ENCODE measurements at places on chromosomes 2 and 18.

DNA sequence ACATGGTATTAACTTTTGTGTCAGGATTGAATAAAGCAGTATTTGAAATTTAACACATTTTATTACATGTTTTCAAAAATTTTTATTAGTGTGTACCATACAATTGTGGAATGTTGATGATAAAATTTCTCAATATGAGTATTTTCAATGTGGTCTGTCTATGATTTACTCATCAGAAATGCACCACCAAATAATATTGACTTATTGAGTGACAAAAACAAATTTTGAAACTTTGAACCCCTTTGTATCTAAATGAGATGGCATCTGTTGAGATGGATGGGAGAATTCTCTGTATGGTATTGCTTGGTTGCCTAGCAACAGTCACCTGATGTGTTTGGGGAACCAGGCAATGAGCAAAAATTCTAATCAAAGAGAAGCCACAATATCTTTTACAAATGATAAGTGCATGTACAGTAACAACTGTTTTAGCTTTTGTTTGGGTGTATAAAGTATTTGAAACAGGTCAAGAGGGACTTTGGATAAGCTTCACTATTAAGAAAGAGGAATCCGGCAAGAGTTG, 400.1 kb downstream of the CCDC85A start:
- DNase-seq = no peak

DNA sequence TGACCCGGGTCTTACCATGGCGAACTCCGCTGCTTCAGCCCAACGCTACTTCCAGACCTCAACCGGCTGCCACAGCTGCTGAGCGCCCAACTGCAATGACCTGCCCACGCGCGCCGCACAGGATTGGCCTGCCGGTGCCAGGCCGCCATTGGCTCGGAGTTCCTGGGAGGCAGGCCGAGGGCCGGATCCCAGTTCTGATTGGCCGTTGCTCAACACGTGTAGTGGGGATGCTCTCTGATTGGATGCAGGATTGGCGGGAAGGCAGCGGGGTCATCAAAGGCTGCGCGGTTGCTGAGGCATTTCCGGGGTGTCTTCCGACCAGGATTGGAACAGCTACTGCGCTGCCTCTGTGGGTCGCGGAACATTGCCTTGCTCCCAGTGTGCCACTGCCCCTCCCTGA, at the start of gene TUBA3E:
Gene TUBA3E, minus strand, starts transcription at position 97 of the 400 bp plus-strand sequence. Its CDS starts 79 bp downstream, at position 18.
- no peak for DNase-seq

DNA sequence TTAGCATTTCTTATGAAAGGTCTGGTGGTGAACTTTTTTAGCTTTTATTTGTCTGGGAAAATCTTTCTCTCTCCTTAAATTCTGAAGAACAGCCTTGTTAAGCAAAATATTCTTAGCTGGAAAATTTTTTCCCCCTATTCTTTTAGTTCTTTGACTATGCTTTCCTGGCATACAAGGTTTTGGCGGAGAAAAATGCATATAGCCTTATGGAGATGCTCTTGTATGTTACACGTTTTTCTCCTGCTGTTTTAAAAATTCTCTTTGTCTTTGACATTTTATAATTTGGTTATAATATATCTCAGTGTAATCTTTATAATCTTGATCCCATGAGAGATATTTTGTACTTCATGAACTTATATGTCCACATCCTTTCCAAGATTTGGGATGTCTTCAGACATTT, 1190.4 kb upstream of the ZEB2 start:
- no peak for DNase-seq

DNA sequence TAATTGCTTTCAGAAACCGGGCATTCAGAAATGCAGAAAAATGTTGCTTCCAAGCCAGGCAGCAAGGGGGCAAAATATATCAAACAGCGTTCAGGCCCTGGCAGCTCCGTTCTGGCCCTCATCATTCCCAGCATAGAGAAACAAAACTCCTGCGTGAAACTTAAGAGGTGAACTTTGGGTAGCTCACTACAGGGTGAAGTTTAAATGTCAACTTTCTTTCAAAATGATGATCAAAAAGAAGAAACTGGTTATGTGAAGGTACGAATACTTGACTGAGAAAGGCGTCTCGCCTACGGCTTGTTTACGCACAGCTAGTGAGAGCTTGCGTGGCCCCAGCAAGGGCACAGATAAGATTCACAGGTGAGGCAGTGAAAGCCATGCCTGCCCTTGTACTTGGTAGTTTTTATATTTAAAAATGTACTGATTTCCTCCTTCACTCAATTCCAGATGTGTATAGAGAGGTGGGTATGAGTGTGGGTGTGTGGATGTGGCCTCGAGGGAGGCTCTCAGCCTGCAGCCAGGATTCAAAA, 127.5 kb downstream of the NFATC1 start:
- DNase-seq = no peak

DNA sequence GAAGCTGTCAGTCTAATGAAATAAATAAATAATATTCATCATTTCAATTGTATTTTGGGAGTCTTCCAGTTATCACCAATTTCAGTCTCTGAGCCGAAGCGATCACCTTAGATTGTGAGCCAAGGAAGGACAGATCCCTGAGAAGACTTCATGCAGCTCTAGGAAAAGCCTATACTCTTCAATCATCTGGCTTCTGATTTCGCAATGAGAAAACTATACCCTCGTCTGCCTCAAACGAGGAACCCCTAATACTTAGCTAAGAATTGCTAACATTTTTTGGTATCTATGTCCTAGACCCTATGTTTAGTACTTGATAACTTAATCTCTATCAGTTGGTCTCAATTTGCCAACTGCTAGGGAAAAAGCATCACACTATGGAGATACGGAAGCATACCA, 4.5 kb upstream of the TTC27 start:
- no peak for DNase-seq

- DNase-seq = no peak
Observed at GRCh38 chr2:887639-888038, 63.0 kb upstream of the SNTG2 start.

GRCh38 chr2:147553775-147554271, 291.0 kb upstream of the ACVR2A start:
- no peak for DNase-seq

- no peak for DNase-seq
Observed at GRCh38 chr18:13317801-13318200, 99.2 kb downstream of the LDLRAD4 start.

DNA sequence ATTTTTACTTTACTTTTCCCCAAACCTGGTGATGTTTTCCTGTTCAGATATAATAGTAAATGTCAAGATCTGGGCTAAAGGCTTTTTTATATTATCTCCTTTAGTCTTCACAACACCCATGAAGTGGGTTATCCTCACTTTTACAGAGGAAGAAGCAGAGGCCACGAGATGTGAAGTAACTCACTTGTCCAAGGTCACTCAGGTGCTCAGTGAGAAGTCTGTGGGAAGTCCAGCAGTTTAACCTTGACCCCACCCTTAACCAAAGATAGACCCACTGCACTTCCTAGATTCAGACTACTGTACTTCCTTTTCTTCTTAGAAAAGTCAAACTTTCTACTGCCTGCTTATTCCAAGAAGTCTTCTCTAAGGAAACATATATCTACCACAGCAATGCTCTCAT, 56.3 kb upstream of the STAT1 start:
- no peak for DNase-seq

DNA sequence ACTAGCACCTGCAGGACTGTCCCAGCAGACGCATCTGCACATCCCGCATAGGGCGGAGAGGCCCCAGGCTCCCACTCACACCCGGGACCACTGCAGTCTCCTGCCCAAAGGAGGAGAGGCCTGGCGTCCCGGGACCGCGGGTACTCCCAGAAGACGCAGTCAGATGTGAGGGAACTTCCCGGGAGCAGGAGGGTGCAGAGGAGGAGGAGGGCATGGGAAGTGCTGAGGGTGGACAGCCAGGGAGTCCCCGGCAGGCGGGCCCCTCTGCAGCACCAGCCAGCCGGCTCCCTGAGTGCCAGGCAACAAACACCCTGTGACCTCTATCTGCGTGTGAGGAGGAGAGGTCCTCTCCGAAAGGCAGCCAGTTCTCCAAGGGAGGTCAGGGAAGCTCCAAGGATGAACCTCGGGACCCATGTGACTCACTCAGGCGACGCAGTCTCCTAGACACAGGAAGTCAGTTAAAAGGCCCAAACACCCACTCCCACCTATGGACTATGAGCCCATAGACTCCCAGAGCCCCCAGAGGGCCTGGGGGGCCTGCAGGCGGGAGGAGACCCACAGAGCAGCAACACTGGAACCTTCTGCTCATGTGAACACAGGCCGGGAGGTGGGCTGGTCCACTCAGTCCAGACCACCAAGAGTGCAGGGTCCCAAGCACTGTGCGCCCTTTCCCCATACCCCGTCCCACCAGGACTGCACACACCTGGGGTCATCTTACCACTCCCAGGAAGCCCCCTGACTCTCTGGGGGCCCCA, 4.2 kb downstream of the PXDN start:
- no peak for DNase-seq

GRCh38 chr2:38125842-38126241, 49.9 kb upstream of the CYP1B1 start:
- no peak for DNase-seq

- no peak for DNase-seq
Observed at GRCh38 chr2:179664972-179665812, 196.2 kb downstream of the ZNF385B start.

DNA sequence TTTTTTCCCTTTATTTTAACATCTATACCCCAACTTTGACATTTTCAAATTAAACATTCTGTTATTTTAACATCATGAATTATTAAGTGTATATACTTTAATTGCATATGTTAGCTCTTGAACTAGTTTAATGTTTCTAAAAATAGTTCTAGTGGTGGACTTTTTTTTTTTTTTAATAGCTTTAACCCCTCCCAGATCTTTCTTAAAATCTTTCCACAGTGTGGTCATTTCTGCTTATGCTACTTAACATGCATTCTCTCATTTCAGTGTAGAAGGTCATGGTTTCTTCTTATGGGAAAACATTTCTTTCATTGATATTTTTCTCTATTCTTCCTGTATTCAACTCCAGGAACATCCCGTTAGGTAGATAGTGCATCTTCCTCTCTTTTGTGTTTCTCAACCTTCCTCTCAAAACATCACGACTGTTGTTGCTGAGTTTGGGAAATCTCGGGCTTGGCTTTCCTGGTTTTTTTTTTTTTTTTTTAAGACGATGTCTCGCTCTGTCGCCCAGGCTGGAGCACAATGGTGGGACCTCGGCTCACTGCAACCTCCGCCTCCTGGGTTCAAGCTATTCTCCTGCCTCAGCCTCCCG, 849 bp upstream of the TMEM18 start:
- no peak for DNase-seq

DNA sequence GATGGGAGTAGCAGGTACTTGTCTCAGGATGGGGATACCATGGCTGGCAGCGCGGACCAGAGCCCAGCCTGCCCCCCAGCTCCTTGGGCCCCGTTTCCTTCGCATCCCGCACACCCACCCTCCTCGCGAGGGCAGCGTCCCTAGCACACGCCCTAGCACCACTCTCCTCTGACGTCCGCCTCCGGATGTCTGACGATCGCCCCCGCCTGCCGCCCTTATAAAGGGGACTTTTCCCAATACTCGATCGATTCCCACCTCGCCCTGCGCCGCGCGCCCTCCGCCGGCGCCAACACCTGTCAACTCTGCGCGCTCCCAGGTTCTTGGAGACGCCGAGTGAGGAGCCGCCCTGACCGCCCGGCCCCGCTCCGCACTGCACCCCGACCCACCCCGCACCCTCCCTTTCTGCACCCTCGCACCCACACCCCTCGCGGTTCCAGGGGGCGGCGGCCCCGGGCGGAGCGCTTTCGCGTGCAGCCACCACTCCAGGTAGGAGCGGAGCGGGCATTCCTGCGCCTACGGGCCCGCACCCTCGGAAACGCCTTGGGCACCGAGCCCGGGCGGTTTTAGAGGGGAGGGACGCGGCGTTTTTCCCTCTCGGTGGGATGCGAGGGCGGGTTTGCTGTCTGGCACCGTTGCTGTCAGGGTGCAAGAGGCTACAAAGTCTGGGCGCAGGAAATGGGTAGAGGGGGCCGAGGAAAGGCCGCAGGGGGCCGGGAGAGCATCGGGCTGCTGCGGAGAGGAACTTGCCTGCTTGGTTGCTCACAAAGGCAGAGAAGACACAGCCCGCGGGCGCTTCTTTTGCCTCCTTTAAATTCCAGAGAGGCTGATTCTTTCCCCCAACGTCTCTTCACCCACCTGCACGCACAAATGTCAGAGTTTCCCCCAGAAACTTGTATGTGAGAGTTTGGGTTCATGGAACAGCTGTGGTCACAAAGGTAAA, at the start of gene SLC5A7:
Gene SLC5A7, plus strand, starts transcription at position 247 of the 940 bp plus-strand sequence. CDS start 1,632 bp downstream, outside the sequence.
- DNase-seq = no peak

- no peak for DNase-seq
Observed at GRCh38 chr18:60075477-60075876, 175.7 kb downstream of the PMAIP1 start.

DNA sequence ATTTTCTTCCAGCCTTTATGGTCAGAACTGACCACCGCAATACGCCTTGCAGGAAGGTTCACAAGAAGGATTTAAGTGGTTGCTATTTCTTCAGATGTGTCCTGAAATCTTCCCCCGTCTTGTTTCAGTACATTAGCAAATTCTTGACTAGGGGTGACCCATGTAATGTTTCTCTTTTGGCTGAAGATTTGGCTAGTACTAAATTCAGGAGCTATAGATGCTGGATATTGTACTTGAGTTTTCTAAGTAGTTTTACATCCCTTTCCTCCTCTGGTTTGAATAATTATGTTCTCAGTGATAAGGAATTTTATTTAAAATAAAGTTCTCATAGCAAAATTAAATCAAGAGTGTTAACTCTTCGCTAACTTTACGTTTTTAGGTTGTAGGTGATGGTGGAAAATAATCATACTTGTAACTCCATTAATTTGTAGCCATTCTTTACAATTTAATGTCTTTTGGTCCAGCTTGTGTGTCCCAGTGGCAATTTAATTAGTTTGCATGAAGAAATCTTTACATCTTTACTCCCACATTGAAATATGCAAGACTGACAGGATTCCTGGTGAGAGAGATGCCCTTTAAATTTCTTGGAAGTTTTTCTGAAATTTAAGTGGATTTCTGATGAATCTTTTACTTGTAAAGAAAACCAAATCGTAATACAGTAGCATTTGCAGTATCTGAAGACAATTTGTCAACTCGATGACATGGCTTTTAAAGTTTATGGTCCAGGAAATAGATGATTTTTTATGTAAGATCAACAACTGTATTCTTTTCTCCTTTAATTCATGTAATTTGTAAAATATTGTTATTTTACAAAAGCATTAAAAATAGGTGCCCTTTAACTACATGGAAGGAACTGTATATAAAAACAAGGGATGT, 2.8 kb downstream of the PHLPP1 start:
- DNase-seq = no peak

DNA sequence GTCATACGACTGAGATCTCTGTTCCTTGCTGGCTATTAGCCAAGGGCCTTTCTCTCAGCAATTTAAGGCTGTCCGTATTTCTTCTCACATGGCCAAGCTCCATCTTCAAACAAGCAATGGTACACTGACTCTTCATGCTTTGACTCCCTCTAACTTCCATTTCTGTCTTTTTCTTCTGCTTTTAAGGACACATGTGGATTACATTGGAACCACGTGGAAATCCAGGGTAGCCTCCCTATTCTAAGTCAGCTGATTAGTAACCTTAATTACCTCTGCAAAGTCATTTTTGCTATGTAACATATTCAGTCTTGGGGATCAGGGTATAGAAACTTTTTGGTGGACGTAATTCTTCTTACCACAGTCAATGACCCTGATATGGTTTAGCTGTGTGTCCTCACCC, 41.5 kb upstream of the ZNF396 start:
- no peak for DNase-seq

GRCh38 chr2:170155022-170155722, 22.8 kb upstream of the MYO3B start:
- DNase-seq = no peak
